ENCODE measurements at places on chromosomes 13 and 19. TPM values are rescaled to one million over a fixed set of nuclear protein-coding genes. Genes with fewer than 3 reads are reported as not detected.

DNA sequence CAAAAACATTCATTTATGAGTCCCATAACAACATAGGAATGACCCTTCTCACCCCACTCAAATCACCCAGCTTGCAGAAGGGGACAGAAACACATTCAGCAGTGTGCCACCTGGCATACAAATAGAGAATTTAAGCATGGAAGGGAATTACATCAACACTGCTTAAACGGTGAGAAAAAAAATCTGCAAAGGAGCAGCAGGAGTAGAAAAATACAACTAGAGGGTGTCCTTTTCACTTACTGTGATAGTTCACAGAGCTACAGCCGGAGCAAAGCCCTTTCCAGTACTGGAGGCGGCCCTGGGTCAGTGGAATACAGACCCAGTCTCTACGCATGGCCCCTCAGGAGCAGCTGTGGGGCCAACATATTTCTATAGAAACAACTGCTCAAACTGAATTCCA lies 764.3 kb upstream of the ARGLU1 start:
- DNase-seq: no peak

GRCh38 chr19:55689411-55690108 lies 14.5 kb downstream of the EPN1 start:
- no peak for DNase-seq

CIC gene
- total RNA-seq: 35.1 TPM

GRCh38 chr13:30751183-30751933 lies 16.0 kb downstream of the ALOX5AP start:
- no peak for DNase-seq

DNA sequence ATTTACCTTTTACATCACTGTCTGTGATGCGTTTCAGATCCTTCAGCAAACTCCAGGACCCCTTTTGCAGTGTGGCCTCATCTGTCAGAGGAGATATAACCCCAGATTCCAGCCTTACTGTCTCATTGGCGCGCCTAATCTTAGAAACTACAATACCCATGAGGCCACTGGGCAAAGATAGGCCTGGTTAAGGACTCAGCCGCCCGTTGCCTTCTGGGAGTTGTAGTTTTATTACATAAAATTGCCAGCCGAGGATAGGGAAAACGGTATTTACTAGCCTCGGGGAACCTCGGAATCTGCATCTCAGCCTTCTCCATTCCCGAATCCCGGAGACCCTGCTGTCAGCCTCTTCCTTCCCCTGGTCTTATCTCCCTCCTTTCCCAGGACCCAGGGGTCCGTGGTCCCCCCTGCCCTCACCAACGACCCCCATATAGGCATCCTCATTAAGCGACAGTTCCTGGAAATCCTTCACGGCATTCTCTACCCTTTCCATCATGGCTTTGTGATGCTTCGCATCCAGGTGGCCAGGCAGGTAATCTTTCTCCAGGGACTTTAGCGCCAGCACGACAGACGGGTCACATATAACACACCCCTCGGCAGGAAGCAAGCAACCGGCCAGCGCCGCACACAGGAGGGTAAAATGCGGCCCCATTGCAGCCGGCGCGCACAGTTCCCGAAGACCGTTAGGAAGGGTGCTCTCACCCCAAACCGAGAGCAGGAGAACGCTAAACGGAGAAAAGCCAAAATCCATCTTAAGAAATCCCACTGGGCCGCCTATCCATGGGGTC lies 1.3 kb downstream of the IZUMO1 start:
- peak; percentile 47 for DNase-seq

SULT2A1 gene
- total RNA-seq: not detected

- DNase-seq: no peak
Observed at GRCh38 chr19:28656644-28657043, 556.3 kb downstream of the UQCRFS1 start.

KIR2DL4 gene
- total RNA-seq: not detected

DNA sequence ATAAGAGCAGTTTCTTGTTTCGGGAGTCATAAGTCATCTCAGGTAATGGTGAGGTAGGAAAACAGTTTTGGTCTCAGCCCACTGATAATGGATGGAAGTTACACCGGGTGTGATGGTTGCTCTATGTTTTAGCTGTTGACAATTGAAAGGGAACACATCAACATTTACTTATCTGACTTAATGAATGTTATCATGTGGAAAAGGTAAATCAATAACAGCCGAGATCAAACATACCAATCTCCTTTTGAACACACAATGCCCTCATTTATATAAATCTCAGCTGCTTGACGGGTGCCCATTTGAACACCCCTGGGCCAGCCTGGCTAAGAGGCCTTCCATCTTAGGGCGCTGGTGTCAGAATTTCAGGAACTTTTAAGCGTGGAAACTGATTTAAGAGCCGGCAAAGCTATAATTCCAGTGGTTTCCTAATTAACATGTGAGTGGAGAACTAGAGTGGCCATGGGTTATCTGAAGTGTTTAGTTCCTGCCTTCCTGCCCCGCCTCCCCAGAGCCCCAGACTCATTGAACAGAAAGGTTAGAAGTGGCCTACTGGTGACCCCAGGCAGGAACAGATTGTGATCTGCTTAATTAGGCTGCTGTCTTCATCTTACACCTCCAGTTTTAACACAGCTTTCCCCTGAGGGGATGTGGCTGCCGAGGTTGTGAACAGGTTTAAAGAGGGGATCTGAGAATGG lies 572.7 kb downstream of the FGF9 start:
- DNase-seq: no peak

TYROBP gene
- total RNA-seq: 50.7 TPM

SLC8A2 gene
- 14.6 TPM for total RNA-seq

DNA sequence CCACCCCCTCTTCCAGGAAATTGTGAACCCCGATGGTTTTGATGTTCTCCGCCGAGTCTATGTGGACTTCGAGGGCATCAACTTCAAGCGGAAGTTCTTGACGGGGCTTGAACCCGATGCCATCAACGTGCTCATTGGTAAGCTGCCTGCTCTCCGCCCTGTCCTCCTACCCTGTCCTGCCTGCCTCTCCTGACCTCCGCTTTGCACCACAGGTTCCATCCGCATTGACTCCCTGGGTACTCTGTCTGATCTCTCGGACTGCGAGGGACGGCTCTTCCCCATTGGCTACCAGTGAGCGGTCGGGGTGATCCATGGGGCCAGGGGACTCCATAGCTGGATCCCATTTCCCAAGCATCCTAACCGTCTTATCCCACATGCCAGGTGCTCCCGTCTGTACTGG lies 11.9 kb downstream of the IGFLR1 start:
- no peak for DNase-seq

DNA sequence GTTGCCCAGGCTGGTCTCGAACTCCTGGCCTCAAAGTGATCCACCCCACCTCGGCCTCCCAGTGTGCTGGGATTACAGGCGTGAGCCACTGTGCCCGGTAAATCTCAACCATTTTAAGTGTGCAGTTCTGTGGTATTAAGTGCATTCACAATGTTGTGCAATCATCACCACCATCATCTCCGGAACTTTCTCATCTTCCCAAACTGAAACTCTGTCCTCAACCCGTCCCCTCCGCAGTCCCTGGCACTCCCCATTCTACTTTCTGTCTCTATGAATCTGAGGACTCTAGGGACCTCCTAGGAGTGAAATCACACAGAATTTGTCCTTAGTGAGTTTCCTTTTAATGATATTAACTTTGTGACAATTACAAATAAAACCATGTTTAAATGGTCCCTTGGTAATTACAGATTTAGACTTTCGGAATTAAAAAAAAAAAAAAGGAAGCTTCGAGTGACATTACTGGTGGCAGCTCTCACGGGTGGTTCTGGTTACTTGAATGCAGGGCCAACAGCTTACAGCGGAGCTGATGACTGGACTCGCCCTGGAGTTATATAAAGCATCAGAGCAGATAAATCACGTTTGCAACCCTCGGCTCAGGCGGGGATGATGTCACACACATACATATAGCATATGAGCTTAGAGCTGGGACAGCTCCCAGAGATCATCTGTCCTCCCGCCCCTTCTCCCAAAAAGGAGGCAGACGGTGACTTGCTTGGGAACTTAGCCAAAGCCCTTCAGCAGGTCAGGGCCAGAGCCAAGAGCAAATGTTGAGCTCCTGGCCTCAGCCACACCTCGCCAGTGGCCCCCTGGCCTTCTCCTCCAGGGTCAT lies 89.8 kb downstream of the ZNF557 start:
- peak; percentile 40 for DNase-seq

All from transverse colon (tissue), 4 donors.